Epithelial cell of esophagus (primary cell): ENCODE measurements at places on chromosomes 16 and 17.

DNA sequence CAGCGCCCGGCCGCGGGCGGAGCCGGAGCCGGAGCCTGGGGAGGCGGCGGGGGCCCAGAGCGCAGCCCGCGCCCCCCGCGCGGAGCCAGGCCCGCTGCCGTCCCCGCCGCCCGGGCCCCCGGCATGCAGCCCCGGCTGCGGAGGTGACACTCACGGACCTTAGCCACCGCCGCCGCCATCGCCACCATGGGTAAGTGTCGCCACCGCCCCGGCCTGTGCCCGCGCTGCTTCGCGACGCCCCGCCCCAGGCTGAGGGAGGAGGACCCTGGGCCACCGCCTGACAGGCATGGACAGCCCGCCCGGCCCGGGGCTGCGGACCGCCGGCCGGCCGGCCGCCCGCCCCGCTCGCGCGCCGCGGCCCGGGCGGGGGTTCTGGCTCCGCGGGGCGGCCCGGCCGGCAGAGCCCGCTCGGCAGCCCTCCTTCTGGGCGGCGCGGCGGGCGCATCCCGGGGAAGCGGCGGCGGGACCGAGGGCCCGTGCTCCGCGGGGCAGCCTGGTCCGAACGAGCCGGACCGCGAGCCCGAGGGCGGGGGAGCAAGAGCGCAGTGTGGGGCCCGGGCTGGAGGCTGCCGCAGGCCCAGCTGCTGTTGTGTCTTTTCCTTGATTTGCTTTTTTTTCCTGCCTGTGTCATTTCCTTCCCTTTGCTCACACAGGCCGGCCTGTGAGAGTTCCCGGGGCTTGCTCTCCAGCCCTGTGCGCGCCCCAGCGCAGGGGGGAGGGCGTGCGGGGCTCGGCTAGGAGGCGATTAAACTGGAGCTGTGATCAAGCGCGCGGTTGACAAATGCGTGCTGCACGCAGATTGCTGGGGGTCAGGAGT, 565 bp downstream of the MAP3K3 start:
- peak; percentile 50 for DNase-seq

GRCh38 chr17:67779098-67779672, 46.1 kb upstream of the BPTF start:
- peak; percentile 30 for DNase-seq

- peak; percentile 87 for DNase-seq
These were observed at the start of gene EVI2B for GRCh38 chr17:31313982-31314781. Gene EVI2B, minus strand, starts transcription at chr17:31314054. Its CDS starts 8,445 bp downstream, at chr17:31305609.

DNA sequence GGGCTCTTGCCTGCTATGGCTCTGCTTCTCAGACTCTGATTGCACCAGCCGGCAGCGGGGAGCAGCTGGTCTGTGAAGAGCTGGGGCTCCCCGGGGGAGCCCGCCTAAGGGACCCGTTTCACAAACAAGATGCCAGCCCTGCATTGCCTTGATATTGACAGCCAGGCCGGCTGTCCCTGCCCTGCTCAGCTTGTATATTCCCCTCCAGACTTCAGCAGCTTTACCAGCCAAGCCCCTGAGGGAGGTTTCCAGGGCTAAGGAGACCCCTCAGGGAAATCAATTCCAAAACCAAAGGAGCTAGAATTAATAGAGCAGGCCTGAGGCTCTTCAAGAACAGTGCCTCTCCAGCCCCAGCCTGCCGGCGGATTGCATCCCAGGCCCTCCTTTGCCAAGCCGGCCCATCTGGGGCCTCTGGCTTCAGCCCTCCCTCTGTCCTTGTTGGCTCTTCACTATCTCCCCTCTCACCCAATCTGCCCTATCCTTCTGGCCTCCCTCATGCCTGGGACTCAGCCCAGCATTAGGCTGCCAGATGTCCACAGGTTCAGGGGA, 5.7 kb downstream of the CALB2 start:
- no peak for DNase-seq

DNA sequence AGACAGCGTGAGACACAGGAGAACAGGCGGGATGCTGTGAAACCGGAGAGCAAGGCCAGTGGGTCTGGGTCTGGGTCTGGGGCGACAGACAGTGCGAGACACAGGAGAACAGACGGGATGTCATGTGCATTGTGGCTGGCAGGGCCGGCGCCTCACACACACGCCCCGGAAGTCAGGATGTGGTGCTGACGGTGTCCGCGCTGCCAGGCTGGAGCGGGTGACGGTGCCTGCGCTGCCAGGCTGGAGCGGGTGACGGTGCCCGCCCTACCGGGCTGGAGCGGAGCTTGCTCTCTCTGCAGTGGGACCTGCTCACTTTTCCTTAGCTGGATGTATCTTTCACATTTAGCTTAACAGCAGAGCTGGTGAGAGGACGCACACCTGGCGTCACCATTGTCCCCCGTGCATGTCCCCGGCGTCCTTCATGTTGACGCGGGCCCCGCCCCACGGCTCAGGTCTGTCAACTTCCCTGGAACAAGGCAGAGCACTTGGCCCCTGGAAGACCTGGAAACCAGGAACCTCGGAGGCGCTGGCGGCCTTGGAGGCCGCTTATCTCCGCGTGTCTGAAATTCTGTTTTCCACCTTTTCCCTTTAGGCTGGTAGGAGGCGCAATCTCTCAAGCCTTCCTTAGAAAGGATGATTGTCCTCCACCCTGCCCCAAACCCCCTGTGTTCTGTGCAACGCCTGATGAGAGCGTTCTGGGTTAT, 43.0 kb upstream of the ZNF750 start:
- no peak for DNase-seq

- DNase-seq, result no peak
These were observed 15.2 kb downstream of the CYB5D1 start for GRCh38 chr17:7873051-7873450.

- DNase-seq, result peak; percentile 44
These were observed 1.4 kb downstream of the MSL1 start for GRCh38 chr17:40122999-40123810.

GRCh38 chr17:6927290-6928126, 68.3 kb upstream of the ALOX12 start:
- peak; percentile 76 for DNase-seq
